ENCODE measurements at places on chromosomes 2 and 18.
A peak's percentile ranks its signal among the peaks of the same experiment; 100 is the strongest.

DNA sequence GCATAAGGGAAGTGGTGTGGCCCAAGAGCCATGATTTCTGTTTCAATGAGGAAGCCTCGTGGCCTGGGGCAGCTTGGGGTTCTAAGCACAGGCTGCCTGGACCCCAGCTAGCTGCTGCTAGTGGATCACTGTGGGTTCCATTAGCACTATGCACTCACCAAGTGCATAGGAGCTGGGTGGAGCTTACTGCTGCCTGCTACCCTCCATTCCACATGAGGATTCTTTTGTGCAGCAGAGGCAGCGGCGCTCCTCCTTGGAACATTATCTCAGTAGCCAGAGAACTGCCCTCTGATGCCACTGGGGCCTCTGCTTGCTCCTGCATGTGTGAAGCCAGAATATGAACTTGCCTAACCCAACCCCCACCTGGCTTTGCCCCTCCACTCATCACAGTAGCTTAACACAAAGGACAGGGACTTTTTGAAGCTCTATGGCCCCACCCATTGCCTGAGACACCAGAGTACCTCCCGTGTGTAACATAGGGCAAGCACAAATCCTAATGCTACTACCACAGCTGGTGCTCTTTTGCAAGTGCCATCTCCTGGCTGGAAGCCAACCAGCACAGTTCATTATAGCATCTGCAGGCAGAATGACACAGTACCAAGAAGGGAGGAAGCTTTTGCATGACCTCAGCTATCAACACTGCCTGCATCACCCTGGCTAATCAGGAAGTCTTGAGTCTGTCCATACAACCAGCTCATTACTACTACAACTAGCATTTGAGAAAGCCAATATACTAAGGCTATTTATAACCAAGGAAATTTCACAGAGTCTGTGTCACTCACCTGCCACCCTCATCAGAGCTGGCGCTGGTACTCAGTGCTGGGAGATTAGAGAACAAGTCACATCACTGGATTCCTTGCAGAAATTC lies 297.0 kb upstream of the GULP1 start:
- DNase-seq = peak; percentile 28

DNA sequence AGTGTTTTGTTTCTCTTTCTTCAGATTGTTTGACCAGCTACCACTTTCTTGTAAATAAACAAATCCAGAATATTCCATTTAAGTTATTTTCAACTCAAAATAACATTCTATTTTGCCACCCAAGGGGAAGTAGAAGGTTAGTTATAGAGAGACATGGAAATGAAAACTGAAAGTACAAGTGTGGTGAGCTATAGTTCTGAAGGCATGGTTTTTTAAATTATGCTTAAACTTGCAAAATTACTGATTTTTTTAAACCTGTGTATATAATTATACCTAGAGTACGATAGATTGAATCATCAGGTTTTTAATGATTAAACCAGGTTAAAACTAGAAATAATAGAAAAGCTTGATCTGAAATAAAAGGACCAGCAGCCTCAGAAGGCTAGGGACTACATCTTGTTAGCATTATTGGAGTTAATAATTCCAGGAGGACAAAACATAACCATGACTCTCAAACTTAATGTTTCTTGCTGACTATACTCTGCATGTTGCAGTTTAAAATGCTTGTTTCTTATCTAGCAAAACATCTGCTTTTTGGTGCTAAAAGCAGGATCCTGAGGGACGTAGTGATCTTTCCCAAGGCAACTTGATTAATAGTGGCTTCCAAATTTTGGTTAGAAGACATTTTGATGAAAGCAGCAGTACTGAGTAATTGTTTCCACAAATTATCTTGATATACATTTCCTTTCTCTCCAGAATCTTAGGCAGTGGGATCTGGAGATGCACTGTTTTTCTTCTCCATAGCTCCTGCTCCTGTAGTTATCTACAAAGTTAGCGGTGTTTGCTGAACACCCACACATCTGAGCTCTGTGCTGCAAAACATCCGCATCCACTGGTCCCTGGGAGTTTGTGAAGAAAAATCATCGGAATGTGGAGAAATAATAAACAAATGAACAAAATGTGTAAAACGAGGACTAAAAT lies 327.2 kb upstream of the PKDCC start:
- peak; percentile 52 for DNase-seq

GRCh38 chr2:194332799-194333490 lies 1324.1 kb upstream of the SLC39A10 start:
- DNase-seq = no peak

DNA sequence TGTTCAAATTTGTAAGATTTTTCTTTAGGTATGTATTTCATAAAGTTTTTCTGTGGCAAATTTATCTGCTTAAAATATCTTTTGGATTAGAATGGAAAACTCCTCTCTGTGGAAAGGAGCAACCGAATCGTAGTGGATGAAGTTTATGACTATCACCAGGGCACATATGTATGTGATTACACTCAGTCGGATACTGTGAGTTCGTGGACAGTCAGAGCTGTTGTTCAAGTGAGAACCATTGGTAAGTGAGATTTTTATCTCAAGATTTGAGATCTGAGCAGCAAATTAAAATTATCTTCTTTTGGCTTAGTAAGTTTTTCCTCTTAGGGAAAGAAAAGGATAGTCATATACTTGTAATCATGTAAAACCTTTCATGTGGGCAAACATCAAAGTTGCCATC lies 14.2 kb downstream of the IL18RAP start:
- DNase-seq = no peak

- DNase-seq = no peak
Measured at GRCh38 chr2:166972002-166972401, 83.7 kb downstream of the XIRP2 start.

GRCh38 chr2:88753833-88754584 lies 62.5 kb downstream of the RPIA start:
- DNase-seq = peak; percentile 52

- DNase-seq = no peak
Measured at GRCh38 chr2:38602136-38602731, 494 bp downstream of the HNRNPLL start.

- DNase-seq = no peak
Measured at GRCh38 chr2:10546975-10547391, 98.9 kb upstream of the ODC1 start.

DNA sequence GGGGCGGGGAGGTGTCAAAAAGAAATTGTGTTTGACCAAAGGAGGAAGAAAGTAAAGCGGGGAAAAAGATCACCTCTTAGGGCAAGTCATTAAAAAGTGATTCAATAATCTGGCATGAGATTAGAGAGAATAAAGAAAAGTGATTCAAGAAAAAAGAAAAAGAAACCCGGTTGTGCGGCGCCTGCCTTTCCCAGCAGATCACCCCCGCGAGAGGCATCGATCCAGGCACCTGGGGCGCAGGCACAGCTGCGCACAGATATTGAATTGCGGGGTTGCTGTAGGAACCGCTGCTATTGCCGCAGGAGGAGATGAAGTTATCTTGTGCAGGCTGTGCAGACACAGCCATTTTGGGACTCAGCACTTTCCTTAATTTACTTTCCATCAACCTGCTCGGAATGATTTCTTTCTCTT lies 71.2 kb downstream of the PLB1 start:
- no peak for DNase-seq

DNA sequence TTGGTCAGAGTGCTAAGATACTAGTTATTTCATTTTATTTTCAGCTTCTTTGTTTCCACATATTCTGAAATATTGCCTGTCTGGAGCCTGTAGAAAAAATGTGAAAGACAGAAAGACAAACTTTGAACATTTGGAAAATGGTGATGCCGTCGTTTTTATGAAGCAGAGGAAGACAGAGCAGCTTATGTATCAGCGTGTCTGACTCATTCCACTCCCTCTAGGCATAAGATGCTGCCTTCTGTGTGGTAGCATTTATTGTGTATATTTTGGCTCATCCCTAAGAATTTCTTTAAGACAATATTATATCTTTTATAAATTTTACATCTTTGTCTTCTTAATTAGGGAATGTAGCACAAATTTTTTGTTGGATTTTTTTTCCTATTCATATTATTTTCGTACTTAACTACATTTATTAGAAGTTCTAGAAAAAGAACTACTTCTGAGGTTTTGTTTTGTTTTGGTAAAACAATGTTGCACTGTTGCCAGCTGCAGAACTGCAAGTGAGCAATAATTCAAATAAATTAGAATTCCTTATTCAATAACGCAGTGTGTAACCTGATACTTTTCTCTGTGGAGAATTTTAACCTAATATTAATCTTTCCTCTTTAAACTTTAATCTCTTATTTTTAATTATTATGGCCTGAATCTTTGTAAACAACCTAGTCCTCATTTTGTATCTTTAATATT lies 300.4 kb downstream of the ZNF407 start:
- DNase-seq = peak; percentile 29

- no peak for DNase-seq
Measured at GRCh38 chr2:241852981-241853631, 5.6 kb downstream of the PDCD1 start.

DNA sequence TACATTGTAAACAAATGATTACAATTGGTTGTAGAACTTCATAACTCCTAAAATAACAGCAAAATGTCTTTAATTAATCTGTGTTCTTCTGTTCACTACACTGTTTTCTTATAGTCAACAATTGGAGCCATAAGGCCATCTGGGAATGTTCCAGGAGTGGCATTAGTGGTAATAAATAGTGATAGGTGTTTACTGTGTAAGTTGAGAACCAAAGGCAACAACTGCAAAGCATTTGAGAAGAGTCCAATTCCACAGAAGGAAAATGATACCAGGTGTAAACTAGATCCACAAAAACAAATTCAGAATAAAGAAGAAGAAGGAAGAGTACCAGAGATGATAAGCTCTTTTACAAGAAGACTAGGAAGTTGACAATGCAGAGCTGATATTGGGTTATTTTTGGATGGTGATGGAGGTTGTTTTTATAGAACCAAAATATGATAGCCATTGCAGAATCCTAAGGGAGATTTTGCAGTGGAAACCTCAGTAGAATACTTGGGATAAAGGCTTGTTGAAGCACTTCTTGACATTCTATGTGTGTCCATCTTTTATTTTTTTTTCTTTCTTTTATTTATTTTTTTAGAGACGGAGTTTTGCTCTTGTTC lies 52.9 kb downstream of the ANTXR1 start:
- no peak for DNase-seq

GRCh38 chr2:135052997-135053474 lies 944 bp downstream of the RAB3GAP1 start:
- DNase-seq = peak; percentile 14

DNA sequence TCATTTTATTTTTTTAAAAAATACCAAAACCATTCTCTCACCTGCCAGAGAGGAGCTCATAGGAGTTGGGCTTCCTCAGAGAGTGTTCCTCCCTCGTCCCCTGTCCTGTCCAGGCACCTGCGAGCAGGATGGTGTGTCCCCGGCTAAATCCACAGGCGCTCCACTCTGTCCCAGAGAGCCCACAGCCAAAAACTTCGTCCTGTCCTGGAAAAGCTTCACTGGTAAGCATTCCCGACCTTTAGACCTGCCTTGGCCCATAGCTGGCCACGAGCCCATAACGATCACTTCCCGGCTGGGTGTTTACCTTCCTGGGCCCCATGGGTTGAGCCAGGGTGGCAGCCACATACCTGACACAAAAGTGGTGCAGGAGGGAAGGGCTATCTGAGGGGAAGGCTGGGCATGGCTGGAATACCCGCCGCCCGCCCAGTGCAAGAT lies at the start of gene NGEF:
NGEF (minus strand) TSS at position 230 of the 435 bp plus-strand sequence. CDS start 38,366 bp downstream, outside the sequence.
- no peak for DNase-seq

- DNase-seq = no peak
Measured at GRCh38 chr2:239106966-239107365, 259.1 kb downstream of the TWIST2 start.

- DNase-seq = no peak
Measured at GRCh38 chr2:9207641-9208311, 1.2 kb downstream of the ASAP2 start.

Data from cardiac fibroblast (primary cell).